ENCODE measurements at places on chromosomes 5 and 9.

DNA sequence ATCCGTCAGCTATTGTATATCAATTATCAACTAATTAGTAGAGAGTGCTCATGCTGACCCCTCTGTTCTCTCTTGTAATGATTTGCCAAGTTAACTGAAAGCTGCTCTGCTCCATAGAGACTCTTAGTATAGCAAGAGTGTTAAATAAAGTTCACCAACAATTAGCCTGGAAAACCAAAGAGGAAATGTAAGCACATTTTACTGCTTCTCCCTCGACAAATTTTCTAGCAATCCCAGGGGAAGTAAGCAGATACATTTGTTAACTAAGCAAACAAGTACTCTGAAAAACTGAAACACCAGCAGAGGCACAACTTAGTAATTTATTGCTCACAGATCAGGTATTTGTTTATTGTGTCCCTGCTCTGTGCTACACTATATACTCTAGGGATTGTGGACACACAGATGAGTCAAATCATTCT lies 162.2 kb downstream of the GLIS3 start:
- DNase-seq = no peak

GRCh38 chr5:9928326-9928725 lies 298.2 kb upstream of the TAS2R1 start:
- DNase-seq = no peak

GRCh38 chr5:2902186-2902585 lies 150.7 kb upstream of the IRX2 start:
- DNase-seq = peak; percentile 7

GRCh38 chr5:10459080-10460055 lies 17.7 kb downstream of the ROPN1L start:
- peak; percentile 42 for DNase-seq

DNA sequence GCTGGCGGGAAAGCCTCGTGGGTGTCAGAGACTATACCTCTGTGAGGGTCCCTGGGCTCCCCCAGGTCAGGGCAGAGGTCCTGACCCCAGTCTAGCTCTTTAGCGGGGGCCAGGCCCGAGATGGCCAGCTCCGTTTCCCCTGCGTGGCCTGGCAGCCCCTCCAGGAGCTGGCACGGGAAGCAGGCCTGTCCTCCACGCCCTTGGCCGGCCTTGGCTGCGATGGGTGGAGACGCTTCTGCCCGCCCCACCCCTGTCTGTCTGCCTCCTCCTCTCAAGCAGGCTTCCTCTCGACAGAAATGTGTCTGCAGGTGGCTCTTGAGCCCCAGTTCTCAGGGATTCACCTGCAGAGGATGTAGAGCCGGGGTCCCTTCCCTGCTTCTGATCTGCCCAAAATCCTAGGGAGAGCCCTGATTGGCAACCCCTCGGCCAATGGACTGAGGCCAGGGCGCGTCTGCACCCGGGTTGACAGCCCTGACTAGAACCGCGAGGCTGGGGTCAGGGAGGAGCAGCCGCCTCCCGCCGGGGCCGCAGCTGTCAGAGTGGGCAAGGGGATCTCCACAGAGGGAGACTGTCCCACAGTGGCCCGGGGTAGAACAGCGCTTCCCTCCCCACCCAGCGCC lies 2.6 kb upstream of the GRIN1 start:
- DNase-seq = no peak

GRCh38 chr9:12955510-12956163 lies 180.8 kb downstream of the LURAP1L start:
- no peak for DNase-seq

Measured in right lobe of liver (tissue), 6 donors.